ENCODE measurements at places on chromosomes 7 and 10.
A peak's percentile ranks its signal among the peaks of the same experiment; 100 is the strongest.

DNA sequence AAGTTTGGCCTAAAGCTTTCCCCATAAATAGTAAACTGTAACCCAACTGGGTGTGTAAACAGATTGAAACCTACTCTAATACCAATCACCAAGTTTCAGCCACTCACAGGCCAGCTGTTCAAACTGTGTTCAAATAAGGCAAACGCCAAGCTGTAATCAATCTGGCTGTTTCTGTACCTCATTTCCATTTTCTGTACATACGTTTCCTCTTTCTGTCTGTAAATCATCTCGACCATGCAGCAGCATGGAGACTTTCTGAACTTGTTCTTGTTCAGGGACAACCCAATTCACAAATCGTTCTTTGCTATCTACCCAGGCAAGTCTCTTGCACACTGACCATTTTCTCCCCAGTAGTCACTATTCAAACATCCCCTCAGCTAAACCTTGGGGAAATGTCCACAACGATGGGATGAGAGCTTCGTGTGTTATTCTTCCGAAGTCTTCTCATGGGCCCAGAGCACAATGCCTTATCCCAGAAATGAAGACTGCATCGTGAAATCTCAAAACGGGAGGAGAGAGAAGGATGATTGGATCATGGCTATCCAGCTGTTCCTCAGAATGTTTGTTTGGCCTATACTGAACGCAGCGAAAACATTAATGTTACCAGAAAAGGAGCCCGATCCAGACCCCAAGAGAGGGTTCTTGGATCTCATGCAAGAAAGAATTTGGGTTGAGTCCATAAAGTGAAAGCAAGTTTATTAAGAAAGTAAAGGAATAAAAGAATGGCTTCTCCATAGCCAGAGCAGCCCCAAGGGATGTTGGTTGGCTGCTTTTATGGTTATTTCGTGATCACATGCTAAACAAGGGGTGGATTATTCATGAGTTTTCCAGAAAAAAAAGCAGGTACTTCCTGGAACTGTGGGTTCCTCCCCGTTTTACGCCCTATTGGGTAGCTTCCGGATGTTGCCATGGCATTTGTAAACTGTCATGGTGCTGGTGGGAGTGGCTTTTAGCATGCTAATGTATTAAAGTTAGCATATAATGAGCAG is 86.2 kb downstream of the SLC16A9 start:
- DNase-seq, result no peak

GRCh38 chr7:17033245-17033644 is 151.5 kb upstream of the AGR3 start:
- DNase-seq, result no peak

DNA sequence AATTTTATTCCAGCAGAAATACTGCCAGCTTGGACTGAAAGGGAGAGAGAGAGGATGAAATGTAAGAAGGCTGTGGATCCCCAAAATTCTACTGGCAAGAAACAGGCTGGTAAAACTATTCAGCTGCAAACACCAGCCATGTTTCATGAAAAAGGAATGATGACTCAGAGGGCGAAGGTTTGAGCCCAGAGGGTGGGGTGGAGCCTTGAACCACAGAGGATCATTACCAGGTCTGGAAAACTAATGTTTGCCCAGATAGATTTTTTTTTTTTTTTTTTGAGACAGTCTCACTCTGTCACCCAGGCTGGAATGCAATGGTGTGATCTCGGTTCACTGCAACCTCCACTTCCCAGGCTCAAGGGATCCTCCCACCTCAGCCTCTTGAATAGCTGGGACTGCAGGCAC is 41.7 kb upstream of the NRF1 start:
- no peak for DNase-seq

GRCh38 chr7:67564959-67565358 is 568.3 kb downstream of the TYW1 start:
- no peak for DNase-seq

- DNase-seq, result no peak
These were observed 28.2 kb downstream of the PDGFA start for GRCh38 chr7:491292-491957.

DNA sequence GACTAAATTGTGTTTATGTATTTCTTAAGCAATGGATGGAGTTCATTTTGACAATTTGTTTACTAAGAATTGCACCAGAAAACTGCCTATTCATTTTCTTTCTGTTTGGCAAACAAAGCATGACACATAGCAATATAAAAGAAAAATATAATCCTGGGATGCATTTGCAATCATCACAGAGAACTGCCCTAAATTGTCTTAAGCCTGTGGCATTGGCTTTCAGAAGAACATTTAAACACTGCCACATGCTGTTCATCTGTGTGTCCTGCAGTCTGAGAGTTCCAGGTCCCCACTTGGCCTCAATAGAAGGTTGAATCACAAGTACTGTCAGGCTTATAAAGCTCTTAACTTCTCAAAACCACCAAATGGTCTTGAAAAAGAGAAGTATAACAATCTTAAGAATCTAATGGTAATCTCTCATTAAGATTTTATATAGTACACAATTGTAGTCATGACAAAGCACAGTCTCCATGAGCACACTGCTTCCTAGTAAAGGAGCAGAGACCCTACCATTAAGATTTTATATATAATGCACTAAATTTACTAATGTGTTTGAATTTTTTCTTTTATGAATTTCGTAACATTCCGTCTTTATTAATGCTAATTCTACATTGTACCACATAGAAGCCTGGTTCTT is 29.9 kb downstream of the RNLS start:
- peak; percentile 95 for DNase-seq

GRCh38 chr7:155168597-155169480 is 98.7 kb downstream of the HTR5A start:
- DNase-seq, result no peak

- DNase-seq, result no peak
These were observed 945 bp downstream of the ADO start for GRCh38 chr10:62805231-62806099.

GRCh38 chr7:154913638-154914307 is 89.2 kb downstream of the PAXIP1 start:
- peak; percentile 32 for DNase-seq

DNA sequence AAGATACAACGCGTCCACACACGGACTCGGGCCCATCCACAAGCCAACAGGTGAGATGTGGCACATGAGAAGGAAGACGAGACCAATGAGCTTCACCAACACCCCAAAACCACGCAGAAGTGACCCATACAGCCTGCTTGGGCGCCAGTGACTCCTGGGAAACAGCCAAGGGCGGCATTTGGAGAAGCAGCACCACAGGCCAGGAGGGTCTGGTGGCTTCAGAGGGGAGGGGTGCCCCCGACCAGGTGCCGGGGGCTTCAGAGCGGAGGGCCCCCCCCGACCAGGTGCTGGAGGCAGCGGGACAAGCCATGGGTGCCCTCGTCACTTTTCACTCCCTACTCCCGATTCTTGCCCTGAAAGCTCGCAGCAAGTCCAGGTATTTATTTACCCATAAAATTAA is 140.1 kb downstream of the DIP2C start:
- no peak for DNase-seq
